ENCODE measurements at places on chromosomes 3 and 15.

- DNase-seq = no peak
Measured at GRCh38 chr15:31440754-31441311, 114.2 kb downstream of the KLF13 start.

- DNase-seq = no peak
Measured at GRCh38 chr3:134363381-134363755, 10.9 kb downstream of the AMOTL2 start.

DNA sequence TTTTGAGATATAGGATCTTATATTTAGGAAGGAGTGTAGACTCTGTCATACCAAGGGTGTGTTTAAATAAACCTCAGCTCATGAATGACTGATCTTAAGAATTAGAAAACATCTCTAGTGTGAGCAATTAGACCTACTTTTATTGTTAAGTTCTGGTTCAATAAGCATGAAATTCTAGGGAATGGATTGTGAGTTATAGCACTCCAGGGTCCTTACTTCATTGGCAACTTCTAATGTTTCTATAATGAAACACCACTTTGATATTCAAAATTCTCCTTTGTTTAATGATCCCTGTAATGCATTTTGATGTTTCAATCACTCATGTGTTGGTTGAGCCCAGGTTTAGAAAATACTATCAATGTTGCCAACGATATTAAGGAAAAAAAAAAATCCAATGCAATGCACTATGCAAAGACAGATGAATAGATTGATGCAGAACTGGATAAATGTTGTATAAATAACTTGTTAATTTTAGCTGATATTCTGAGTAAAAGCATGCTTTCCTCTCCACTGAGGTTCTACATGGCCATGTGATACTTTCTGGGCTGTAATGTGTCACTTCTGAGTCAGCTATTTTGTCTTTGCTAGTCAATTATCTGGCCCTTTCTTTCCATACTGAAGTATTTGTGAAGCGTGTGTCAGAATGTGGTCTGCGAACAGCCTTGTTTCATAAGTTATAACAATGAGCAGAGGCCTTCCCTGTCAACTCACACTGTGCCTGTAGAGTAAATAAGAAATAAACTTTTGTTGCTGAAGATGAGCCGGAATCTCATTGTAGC lies 1035.9 kb downstream of the PLOD2 start:
- DNase-seq = no peak

GRCh38 chr3:43162230-43163084 lies 56.6 kb upstream of the POMGNT2 start:
- no peak for DNase-seq

GRCh38 chr3:168847291-168847883 lies 751.7 kb upstream of the GOLIM4 start:
- DNase-seq = peak; percentile 8

GRCh38 chr3:123388811-123389627 lies 59.9 kb downstream of the ADCY5 start:
- DNase-seq = no peak

GRCh38 chr15:38954090-38954489 lies 389.5 kb upstream of the RASGRP1 start:
- no peak for DNase-seq

DNA sequence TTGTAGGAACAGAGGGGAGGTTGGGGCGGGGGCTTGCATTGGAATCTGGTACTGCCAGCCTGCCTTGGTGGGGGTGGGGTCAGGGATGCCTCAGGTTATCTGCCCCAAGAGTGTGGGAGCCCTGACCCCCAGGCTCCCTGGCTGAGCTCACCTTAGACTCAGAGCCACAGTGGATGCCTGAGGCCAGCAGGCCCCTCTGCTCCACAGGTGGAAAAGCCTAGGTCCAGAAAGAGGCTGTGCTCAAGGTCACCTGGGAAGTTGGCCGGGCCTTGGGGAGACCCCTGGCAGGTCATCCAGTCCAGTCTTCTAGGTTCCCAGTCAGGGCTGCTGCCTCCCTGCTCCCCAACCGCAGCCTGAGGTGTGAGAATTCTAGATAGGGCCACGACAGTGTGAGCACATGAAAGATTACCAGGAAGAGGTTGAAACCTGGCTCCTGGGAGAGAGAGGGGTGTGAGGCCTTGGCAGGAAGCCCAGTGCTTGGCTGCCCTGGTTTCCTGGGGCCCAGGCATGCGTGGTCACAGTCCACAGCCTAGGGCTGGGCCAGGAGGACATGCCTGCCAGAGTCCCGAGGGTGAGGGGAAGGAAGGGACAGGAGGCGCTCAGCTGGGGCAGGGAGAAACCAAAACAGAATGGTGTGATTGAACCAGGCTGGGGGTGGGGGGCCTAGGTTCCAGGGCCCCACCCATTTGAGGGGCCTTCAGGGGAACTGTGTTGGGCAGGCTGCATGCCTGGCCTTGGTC lies 4.9 kb downstream of the HDAC11 start:
- DNase-seq = peak; percentile 59

DNA sequence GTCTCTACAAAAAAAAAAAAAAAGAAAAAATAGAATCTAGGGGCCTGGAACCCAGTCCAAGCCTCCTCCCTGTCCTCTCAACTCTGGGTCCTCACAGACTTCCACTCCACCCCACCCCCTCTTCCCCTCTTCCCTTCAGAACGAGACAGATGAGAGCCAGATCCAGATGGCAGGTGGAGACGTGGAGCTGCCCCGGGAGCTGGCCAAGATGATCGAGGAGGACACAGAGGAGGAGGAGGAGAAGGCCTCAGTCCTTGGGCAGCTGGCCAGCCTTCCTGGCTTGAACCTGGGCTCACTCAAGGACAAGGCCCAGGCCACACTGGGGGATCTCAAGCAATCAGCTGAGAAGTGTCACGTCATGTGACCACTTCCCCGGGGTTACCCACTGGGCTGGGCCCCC lies 3.6 kb downstream of the CPLX3 start:
- no peak for DNase-seq

DNA sequence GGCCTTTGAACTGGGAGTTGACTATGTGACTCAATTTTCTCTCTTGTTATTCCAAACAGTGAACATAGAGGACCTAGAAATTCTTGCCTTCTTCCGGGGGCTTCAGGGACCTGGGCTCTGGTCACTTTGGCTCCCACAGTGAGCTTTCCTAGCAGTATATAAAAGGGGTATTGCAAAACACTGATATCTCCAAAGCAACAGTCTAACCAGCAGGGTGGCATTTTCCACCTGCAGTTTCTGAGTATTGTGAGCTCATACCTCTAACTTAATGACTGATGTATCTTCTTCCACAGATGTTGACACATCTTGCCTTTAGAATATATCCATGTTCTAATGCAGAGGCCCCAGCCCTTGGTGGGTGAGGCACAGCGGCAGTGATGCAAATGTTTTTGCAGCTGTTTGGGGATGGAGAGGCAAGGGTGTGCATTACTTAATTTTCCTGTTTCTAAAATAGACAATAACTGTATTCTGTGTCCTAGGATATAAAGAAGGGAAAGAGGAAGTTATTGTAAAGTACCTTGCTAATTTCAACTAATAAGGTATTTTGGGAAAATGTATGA lies 45.7 kb upstream of the ADGRG7 start:
- DNase-seq = no peak

- no peak for DNase-seq
Measured at GRCh38 chr15:74424901-74425528, 8.7 kb downstream of the SEMA7A start.

DNA sequence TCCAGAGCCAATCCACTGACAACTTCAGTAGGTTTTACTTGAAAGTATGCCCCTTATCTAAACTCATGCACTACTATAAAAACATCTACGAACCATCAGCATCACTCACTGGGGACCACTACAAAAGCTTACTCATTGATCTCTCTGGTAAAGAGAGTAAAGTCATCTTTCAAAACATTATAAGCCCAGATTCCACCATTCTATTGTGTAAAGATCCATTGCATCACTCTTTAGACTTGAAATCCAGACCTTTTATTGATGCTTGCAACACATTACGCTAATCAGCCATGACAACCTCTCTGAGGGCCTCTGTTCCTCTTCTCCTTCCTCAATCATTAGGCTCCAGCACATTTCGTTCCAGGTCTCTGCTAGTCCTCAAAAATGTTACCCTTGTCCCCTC lies 248.9 kb upstream of the WNT5A start:
- no peak for DNase-seq

- DNase-seq = no peak
Measured at GRCh38 chr3:56119575-56120349, 348.5 kb downstream of the ERC2 start.

DNA sequence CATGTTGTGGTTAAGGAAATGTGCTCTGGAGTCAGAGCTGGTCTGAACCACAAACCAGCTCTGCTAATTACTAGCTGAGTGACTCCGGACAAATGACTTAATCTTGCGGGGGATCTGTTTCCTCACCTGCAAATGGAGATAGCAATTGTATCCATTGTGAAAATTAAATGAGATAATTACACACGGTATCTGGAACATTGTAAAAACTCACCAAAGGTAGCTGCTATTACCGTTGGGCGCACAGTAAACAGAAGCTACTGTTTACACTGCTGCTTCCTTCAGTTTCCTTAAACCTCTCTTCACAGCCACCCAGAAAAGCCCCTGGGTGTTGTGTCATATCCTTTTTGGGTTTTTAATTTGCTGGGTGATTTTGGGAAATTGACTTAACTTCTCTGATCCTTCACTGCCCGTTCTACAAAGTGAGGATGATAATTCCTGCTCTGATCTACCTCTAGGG lies 107.8 kb downstream of the MEGF11 start:
- DNase-seq = no peak

GRCh38 chr3:184350618-184351017 lies 10.8 kb downstream of the CLCN2 start:
- DNase-seq = no peak

GRCh38 chr15:81280696-81281455 lies 43.1 kb downstream of the STARD5 start:
- DNase-seq = no peak

- no peak for DNase-seq
Measured at GRCh38 chr15:66723826-66724731, 22.0 kb downstream of the SMAD6 start.

DNA sequence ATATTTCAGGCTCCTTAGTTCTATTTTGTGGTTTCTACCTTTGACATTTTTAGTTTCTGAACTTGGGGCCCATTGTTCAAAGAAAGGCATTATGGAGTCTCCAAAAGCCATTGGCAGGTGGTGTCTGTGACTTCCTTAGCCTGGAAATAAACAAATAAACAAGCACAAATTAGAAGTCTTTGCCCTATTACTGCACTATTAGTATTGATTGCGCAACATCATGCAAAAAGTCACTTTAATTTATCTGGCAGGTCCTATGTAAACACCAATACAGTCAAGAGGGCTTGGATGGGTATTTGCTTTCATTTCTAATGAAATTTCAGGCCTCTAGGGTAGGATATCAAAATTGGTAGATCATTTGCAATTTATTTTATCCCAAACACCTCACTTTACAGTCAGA lies 85.6 kb downstream of the LPP start:
- DNase-seq = no peak

- DNase-seq = no peak
Measured at GRCh38 chr3:72303926-72304325, 519.0 kb upstream of the PROK2 start.

DNA sequence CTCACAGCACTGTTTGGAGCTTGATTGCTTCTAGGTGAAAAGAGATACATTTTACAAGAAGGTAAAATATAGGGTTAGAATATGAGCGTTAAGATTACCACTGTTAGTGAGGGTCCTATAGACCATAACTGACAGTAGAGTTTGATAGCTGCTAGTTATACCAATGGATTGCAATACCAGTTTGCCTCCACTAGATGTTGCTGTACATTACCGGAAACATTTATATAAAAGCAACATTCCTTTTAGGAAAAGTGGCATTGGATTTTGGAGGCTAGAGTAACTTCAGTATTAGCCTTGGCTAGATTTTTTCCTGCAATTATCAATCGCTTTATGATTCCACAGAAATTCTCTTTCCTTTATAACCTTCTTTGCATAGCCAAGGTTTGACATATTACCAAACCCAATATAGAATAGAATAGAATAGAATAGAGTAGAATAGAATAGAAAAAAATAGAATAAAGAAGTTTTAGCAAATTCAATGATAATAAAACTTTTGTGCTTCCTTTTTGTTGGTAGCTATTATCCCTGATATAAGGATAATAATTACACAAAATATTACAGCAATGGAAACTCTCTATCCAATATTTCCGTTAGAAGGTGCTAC lies 1093.6 kb upstream of the ALCAM start:
- peak; percentile 0 for DNase-seq

- no peak for DNase-seq
Measured at GRCh38 chr15:47744496-47744895, 27.2 kb downstream of the SEMA6D start.

- DNase-seq = no peak
Measured at GRCh38 chr3:128091586-128091985, 32.0 kb downstream of the RUVBL1 start.

- no peak for DNase-seq
Measured at GRCh38 chr3:4493941-4494894, 1.1 kb downstream of the ITPR1 start.

- no peak for DNase-seq
Measured at GRCh38 chr3:134620476-134621115, 30.2 kb downstream of the KY start.

DNA sequence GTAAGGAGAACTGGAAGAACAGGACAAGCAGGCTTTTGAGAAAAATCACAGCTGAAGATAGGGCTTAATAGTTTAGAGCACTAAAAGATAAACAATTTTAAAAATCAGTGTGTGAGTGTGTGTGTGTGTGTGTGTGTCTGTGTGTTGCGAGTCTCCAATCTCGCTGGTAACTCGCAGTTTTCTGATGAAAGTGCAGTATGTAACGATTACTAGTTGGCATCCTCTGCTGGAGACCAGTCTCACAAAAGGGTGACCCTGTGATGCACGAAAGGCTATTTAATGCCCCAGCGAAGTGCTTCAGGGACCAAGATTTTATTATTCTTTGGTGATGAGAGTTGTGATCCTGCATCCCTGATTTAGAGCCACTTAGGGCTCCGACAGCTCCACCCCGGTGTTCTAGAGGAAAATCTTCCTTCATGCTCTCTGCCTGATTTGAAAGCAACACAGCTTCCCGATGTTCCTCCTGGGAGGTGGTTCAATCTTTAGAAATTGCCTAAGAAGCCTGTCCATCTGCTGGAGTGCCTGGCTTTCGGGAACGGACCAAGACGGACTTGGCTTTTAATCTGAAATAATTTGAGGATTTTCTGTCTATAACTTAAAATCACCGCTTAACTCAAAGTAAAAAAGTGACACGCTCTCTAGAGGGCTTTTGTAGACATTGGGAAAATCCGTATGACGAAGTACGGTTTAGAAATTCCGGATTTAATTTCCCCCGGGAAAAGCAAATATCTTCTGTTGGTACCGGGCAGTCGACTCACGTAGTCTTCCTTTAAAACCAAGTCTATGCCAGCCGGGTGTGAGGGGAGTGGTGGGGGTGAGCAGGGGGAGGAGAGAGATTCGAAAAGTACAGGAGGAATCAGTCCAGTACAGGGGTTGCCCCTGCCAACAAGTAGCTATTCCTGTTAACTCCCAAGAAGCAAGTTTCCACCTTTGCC lies 1.1 kb upstream of the ALCAM start:
- peak; percentile 9 for DNase-seq

- no peak for DNase-seq
Measured at GRCh38 chr15:42413920-42414319, 54.6 kb downstream of the CAPN3 start.

All from NCI-H1092 (cell line).